Stimulated activated CD4-positive, alpha-beta T cell treated with anti-CD3 and anti-CD28 coated beads, Interleukin-2, amount 100 ng/mL, for 48 hours (primary cell): ENCODE measurements at places on chromosomes 11 and 22.

DNA sequence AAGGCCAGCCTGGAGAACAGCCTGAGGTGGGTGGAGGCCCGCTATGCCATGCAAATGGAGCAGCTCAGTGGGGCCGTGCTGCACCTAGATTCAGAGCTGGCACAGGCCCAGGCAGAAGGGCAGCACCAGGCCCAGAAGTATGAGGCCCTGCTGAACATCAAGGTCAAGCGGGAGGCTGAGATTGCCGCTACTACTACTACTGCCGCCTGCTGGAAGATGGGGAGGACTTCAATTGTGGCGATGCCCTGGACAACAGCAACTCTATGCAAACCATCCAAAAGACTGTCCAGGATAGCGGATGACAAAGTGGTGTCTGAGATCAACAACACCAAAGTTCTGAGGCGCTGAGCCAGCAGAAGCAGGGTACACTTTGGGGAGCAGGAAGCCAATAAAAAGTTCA is 3.1 kb upstream of the TMEM218 start:
- no peak for DNase-seq

- no peak for DNase-seq
These were observed 16.2 kb upstream of the MMP13 start for GRCh38 chr11:102971766-102972165.

DNA sequence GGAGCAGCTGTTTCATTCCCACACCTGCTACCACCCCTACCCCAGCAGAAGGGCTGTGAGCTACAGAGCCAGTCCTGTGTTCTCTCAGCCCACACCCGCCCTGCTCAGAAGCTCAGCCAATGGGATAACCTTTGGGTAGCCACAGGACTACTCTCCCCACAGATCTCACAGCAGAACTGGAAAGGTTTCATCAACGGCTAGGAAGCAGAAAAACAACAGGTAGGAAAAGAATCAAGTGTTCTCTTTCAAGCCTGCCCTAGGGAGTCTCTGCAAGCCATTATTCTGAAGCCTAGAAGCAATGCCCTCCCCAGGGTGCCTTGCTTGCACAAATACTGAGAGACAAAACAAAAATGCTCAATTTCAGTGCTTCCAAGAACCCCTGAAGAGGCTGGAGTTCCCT is 77.2 kb downstream of the TMPRSS5 start:
- no peak for DNase-seq

- no peak for DNase-seq
These were observed 13.4 kb upstream of the MN1 start for GRCh38 chr22:27814993-27815392.

GRCh38 chr11:131121426-131122333 is 205.4 kb upstream of the SNX19 start:
- DNase-seq, result no peak
